ENCODE measurements at places on chromosomes 6 and 20.

GRCh38 chr6:24064832-24065231 is 61.2 kb upstream of the NRSN1 start:
- no peak for DNase-seq

DNA sequence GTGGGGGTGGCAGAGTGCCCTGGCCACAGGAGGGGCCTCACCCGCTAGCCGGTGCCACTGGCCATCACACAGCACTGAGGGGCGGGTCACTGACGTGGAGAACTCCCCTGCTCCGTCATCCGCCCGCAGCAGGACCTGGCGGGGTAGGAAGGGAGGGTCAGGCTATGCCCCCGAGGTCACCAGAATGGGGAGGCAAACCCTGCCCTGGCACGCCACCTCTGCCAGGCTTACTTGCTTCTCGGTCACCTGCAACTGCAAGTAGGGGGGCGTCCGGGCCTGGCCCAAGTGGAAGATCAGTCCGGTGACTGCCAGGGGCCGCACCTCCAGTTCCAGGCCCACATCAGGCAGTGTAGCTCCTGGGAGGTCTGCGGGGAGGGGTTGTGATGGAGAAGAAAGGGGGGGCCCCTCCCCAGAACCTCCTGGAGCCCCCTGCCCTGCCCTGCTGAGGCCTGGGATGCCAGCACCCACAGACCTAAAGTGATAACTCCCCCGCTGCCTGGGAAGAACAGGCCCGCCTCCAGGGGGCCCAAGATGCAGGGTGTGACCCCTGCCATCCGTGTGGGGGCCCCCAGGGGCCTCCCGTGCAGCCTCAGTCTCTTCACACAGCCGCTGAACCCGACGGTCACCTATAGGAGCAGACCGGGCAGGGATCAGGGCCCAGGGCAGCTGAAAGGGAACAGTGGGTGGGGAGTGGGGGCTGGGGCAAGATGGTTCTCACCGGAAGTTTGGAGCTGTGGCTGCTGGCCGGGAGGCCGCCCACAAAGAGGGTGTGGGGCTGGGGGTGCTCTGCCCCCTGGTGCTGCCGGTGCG is 7.4 kb downstream of the ADRM1 start:
- no peak for DNase-seq

DNA sequence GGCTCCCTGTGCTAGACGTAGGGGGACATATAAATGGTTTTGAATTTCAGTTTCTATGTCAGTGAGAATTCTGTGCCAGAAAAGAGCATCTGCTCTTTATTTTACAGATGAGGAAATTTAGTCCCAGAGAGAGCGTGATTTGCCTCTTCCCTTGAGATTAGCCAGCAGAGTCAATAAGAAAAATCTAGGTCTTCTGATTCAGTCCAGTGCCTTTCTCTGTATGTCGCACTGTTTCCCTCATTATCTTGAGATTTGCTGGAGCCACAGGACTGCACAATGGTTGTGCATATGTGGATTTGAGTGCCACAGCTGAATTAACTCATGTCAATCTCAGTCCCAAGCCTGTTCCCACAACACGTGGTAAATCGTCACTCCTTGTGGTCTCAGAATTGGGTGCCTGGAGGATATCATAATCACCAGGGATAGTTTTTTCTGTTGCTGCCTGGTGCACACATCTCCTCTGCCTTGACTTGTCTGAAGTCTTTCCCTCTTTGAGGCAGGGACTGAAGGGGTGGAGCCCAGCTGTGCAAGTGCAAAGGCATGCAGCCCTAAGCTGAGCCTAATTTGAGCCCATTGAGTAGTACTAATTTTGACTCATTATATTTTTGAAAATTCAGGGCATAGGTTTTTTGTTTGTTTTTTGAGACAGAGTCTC is 276.7 kb downstream of the SOX4 start:
- DNase-seq = no peak

DNA sequence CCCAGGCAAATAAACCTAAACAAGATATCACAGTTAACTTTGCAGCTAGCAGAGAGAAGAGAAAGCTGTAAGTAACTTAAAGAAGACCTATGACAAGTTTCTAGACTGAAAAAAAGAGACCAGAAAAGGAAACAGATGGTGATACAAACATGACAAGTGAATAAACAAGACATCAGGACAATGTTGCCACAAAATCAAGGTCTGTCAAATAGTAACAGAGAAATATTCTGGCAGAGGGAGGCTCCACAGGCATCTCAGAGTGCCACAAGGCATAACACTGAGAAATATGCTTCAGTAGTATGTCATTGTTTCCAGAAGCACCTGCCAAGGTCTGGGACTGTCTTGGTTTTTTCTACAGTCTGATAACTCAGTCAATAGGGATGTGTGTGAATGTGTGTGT is 332.2 kb downstream of the KHDRBS2 start:
- DNase-seq = no peak

DNA sequence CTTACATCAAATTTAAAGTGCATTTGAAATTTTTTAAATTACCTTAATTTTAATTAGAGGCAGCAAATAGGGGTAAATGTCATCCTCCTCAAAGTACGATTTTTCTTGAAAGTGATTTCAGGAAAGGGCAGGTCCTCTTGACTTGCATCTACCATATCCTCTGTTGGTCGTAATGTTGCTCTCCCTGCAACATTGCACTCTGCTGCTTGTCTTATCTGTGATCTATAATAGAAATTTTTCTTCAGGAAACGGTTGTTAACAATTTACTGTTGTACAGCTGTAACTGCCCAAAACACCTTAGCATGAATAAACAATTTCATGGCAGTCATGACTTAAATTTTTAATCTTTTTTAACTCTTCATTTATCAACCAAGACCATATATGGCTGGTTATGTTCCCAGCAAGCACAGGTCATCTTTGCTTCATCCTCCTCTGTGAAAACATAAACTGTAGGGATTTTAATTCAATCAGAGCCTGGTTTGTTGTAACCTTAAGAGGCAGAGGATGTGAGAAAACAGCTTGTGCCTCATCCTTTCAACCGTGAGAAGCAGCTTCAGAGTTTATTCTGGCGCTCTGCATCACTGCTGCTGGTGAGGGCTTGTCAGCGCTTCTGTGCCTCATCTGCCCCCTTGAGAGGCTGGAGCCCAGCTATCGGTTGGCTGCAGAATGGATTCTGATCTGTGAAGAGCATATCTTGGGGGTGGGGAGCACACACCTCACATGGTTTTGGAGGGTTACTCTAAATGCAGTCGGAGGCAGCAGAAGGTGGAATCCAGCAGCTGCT is 56.0 kb downstream of the CTNNBL1 start:
- DNase-seq = no peak

DNA sequence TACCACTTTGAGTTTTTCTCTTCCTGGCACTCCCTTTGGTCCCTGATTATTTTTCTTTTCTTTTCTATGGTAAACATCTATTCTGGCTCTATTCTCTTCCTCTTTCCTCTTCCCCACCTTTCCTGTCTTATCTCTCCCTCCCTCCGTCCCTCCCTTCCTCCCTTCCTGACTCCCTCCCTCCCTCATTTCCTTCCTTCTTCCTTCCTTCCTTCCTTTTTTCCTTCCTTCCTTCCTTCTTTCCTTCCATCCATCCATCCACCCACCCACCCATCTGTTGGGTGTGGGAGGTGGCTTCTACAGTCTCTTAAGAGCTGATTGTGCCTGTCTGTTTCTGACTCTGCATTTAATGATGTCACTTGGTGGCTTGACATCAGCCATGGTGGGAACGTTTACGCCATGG is 43.5 kb upstream of the GTSF1L start:
- DNase-seq = no peak

- no peak for DNase-seq
Measured at GRCh38 chr20:13009682-13010406, 1.1 kb downstream of the SPTLC3 start.
